ENCODE measurements at places on chromosomes 6 and 20.
A peak's percentile ranks its signal among the peaks of the same experiment; 100 is the strongest.

GRCh38 chr6:72626126-72626525, 4.3 kb downstream of the KCNQ5 start:
- no peak for DNase-seq

- DNase-seq = no peak
Observed at GRCh38 chr6:38337819-38338465, 301.8 kb downstream of the BTBD9 start.

DNA sequence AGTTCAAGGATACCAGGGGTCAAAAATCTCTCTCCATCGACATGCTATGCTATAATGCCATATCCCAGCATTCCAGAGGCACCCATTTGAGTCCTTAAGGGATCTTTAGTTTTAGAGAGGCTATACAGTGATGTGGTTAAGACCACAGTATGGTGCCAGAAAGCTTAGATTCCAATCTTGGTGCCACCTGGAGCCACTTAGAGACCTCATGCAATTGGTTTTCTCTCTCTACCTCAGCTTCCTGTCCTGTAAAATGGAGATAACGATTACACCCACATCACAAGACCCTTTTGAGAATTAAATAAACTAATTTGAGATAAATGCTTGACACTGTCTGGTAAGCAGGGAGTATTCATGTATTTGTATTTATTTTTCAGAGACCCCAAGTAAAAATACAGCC, 39.0 kb downstream of the PLAGL1 start:
- no peak for DNase-seq

GRCh38 chr6:21908161-21908848, 314.8 kb downstream of the SOX4 start:
- DNase-seq = no peak

DNA sequence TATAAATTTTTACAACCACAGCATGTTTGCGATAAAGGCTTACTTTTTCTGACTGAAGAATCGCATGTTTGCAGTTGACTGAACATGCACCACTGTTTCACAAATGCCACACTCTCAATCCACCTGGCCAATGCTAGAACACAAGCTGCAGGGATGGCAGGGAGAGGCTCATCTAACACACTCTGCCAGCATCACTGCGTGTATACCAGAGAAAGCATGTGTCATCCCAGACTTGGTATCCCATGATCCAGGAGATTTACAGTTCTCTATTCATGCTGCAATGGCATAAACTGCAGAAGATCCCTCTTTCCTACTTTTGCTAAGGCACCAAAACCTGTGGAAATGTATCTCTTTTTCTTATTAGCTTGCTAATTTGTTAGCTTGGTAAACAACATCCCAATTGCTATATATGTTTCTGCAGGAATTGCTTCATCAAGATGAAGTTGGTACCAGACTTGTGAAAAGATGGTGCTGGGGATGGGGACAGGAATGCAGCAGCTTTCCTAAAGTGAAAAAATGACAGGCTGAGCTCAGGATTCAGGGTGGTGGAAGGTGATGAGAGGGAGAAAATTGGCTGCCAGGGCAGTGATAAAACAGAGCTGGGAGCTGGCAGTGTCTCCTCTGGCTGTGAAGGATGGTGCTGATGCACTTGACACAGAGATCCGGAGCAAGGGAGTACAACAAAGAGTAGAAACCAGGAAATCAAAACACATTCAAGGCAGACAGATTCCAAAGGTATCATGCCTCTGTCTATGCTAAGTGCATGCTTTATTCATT, 186.9 kb downstream of the HIVEP2 start:
- DNase-seq = no peak

- peak; percentile 85 for DNase-seq
Observed at GRCh38 chr6:26022132-26022472, 59.5 kb downstream of the TRIM38 start.

- no peak for DNase-seq
Observed at GRCh38 chr6:121999456-122000065, 399.9 kb upstream of the HSF2 start.

DNA sequence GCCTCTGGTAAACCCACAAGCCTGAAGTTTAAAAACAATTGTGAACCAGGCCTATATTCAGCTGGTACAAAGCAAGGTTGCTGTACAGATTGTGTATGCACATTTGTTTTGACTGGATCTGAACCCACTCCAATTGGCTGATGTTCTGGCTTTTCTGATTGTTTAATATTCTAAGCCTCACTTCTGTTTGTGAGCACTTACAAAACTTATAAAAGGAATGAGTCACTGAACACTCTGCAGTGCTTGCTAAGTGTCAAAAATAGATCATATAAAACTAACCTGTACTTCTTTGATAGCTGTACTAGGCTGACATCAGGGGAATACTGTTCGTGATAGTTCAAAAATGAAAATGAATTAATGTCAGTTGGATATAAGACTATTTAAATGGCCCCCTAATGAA, 12.1 kb downstream of the COL21A1 start:
- DNase-seq = no peak

- DNase-seq = no peak
Observed at GRCh38 chr6:155402656-155403304, 52.9 kb downstream of the NOX3 start.

DNA sequence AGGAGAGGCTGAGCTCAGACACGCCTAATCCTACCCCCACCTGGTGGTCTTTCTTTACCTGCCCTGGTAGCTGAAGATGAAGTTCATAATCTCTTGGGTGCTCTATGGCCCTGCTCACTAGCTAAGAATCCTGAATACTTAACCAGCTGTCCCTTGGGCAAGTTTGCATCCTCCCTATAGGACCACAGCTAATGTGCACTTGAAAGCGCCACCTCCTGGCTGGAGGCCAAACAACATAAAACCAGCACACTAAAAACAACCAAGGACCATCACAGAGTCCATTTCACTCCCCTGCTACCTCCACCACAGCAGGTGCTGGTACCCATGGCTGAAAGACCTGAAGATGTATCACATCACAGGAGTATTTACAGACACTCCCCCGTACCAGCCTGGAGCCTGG, 155.5 kb upstream of the SLC24A3 start:
- no peak for DNase-seq

GRCh38 chr6:51805517-51805916, 281.9 kb downstream of the PKHD1 start:
- no peak for DNase-seq

- DNase-seq = no peak
Observed at GRCh38 chr20:57808264-57809070, 98.7 kb upstream of the PMEPA1 start.

- DNase-seq = no peak
Observed at GRCh38 chr20:58667975-58668374, 16.9 kb downstream of the STX16 start.

DNA sequence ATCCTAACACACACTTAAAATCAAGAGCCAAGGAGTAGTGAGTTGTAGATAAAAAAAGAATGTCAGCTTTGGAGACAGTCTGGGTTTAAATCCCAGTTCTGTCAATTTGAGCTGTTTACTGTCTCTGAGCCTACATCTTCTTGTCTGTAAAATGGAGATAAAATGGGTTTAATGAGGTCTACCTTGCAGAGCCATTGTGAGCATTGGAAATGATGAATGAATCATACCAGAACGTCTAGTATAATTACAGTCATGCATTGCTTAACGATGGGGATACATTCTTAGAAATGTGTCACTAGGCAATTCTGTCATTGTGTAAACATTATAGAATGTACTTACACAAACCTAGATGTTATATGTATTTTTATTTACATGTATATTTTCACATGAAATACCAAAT, 17.6 kb upstream of the SGK2 start:
- DNase-seq = no peak

DNA sequence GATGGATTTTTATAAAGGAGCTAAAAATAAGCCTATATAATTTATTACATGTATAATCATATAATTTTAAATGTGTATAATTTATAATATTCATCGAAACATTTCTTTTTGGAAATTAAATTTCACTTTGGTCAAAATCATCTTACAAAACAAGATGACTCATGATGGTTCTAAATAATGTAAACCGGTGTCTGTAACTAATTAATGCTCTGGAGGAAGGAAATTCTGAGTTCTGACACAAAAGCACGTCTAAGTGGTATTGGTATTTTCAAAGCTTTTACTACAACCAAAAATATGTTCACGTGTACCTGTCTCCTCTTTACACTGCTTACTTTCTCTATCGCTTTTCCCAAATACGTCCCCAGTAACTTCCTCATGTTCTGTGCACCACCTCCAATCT, 134.1 kb downstream of the MTHFD1L start:
- DNase-seq = no peak

- no peak for DNase-seq
Observed at GRCh38 chr20:24459733-24460132, 9.7 kb upstream of the SYNDIG1 start.

- DNase-seq = no peak
Observed at GRCh38 chr6:157427969-157428368, 47.0 kb downstream of the ZDHHC14 start.

DNA sequence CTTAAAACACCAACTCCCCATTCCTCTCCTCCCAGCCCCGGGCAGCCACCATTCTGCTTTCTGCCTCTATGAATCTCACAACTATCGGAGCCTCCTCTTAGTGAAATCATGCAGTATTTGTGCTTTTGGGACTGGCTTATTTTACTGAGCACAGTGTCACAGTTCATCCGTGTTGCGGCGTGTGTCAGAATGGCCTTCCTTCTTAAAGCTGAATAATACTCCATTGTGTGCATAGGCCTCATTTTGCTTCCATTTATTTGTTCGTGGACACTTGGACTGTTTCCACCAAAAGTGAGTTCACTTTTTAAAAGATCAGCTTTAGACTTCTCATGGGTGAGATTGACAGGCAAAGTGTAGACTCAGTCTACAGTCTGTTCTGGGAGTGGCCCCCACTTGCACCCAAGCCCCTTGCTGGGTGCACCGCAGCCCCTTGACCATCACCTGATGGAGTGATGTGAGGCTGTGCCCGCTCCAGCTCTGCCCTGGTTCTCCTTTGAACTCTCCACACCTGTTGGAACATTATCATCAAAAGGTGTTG, 12.6 kb downstream of the DUSP22 start:
- DNase-seq = no peak

DNA sequence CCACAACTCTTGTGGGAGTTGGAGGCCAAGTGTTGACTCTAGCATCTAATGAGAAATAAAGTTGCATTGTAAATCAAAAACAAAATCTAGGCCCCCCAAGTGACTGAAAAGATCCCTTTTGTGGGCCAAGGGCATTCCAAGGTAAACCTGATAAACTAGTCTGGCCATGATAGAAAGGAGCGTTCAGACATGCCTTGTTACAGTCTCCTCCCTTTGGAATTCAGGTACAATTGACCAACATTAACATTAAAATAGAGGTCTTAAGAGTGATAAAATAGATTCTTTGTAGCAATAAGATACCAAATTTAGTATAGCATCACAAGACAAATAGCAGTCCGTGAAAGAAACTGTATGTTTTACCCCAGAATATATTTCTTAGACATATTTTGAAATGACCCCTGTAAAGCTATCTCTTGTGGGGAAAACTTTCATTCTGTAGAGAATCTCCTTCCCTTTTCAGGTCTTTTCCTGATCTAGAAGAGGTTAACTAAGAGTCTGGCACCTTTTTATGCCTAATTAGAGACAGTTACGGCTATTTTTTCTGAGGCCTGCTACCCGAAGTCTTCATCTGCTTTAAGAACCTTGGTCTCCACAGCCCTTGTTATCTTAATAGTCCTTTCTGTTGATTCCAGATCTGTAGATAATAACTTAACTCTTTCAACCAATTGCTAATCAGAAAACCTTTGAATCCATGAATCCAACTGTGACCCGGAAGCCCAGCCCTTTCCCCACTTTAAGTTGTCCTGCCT, 495.4 kb upstream of the MMS22L start:
- DNase-seq = no peak

DNA sequence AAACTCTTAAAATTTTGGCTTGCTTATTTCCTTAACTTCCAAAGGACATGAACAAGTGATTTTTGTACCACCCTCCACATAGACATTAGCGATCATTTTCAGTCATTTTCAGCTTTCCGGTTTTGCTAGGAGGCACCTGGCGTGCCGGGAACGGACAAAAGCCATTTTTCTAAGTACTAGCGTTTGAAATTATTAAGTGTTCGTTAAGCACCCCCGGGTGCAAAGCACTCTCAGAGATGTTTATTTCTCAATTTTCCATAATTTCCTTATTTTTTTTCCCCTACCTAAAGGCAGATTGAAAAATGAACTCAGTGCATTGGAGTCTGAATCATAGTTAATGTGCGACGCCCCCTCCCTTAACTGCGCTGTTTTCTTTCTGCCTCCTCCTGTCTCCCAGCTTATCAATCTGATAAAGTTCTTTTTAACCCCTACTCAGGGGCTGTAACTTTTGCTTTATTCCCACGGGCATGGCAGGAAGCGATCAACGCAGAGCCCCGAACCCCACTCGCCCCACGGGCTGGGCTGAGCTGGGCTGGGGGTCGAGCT, 58.2 kb downstream of the ZNF831 start:
- DNase-seq = peak; percentile 16

DNA sequence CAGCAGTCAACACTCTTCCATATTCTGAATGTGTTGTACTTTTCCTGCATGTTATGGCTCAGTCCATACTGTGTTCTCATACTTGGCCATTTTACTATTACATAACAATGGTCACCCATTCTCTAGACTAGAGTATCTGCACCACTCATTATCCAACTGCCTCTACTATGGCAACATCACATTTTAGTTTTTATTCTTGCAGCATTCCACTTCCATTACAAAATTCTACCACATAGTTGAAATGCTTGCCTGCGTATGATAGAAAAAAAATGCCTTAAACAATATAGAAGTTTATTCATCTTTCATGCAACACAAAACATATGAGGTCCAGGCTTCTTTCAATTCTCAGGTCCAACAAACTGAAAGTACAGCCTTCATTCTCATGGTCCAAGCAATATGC, 128.0 kb downstream of the TENT5A start:
- no peak for DNase-seq

DNA sequence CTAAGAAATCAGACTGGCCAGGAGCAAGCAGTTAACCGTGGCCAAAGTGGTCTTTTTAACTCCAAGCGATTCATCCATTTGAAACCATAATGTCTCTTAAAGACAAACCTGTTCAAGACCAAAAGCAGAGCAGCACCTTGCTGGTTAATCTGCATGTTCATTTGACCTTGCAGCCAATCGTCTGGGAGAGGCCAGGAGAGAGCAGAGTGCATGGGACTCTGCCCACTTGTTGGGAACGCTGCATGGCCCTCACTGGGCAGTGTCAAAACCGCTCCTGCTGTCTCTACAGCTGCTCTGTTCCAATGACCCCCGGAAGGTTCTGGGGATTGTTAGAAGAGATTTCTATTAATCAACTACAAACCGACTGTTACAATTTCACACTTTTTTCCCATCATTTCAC, 79.6 kb downstream of the OLIG3 start:
- no peak for DNase-seq

DNA sequence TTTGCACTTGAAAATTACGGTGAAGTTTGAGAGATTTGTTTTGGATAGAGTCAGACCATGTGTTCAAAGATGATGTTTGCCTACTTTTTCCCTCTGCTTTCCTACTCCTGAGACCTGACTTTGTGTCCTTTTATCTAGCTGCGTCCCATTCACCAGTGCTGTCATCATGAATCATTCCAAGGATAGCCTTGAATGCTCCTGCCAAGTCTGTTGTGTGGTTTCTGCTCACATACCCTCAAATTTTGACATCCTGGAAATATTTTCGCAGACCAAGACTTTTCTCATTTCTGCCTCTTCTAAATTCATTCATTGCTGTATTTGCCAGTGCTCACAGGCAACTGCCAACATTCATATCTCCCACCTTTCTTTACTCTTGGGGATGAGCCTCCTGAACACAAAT, 175.9 kb upstream of the SCGN start:
- no peak for DNase-seq

All from left lung (tissue), 14 donors.